ENCODE measurements at places on chromosomes 12 and 14.

- no peak for DNase-seq
Observed at GRCh38 chr12:3225154-3225795, 148.1 kb downstream of the TSPAN9 start.

DNA sequence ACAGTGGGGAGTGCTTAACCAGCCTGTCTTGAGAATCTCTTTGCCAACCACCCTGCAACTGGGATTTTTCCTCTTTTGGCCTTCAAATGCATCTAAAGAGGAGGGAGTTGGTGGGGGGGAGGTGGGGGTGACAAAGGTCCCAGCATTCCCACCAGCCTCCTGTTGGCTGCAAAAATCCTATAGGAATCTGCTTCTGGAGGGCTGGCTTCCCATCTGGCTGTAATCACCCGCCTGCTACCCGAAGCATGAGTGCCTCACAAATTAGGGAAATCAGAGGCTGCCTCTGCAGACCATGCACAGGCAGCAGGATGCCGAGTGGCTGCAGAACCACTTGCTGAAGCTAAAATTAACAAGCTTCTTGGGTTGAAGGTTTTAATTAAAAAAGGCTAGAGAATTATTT is 73.9 kb upstream of the WSCD2 start:
- DNase-seq, result no peak

GRCh38 chr12:26340649-26341048 is 145.3 kb downstream of the SSPN start:
- DNase-seq, result peak; percentile 43

GRCh38 chr14:100706200-100706599 is 20.5 kb upstream of the DLK1 start:
- DNase-seq, result no peak

- no peak for DNase-seq
Observed at GRCh38 chr12:21144309-21144708, 13.3 kb downstream of the SLCO1B1 start.

- DNase-seq, result no peak
Observed at GRCh38 chr12:51196547-51196946, 21.3 kb downstream of the POU6F1 start.

GRCh38 chr14:50736932-50737419 is 68.9 kb upstream of the SAV1 start:
- no peak for DNase-seq

GRCh38 chr14:81709681-81710080 is 176.0 kb upstream of the SEL1L start:
- DNase-seq, result no peak

DNA sequence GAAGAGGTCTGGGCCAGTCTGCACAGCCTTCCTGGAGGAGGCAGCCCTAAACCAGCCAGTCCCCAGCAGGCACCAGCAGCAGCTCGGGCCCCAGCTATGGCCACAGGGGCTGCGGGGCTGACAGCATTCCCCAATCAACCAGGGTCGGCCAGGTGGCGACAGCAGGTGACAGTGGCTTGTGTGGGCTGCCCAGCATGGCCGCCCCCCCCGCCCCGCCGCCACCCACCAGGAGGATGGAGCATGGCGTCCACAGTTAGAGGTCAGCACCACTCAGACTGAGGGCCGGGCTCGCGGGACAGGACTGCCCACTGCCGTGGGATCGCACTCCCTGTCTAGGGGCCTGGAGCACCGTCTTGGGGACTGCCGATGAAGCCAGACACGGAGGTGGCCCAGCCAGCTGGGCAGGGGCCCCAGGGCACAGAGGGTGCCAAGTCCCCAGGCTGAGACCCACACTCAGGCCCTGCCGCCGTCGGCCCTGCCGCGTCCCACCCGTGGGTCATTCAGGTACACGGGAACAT is 15.0 kb downstream of the AKT1 start:
- no peak for DNase-seq

DNA sequence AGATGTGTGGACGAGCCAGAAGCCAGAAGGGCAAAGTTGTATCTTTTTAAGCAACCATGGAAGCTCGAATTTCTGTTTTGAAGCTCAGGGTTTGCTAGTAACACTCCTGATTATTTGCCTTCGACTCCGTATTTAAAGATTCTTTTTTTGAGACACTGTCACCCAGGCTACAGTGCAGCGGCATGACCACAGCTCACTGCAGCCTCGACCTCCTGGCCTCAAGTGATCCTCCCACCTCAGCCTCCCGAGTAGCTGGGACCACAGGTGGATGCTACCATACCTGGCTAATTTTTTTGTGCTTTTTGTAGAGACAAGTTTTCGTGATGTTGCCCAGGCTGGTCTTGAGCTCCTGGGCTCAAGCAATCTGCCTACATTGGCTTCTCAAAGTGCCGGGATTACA is 18.7 kb upstream of the OASL start:
- DNase-seq, result no peak

DNA sequence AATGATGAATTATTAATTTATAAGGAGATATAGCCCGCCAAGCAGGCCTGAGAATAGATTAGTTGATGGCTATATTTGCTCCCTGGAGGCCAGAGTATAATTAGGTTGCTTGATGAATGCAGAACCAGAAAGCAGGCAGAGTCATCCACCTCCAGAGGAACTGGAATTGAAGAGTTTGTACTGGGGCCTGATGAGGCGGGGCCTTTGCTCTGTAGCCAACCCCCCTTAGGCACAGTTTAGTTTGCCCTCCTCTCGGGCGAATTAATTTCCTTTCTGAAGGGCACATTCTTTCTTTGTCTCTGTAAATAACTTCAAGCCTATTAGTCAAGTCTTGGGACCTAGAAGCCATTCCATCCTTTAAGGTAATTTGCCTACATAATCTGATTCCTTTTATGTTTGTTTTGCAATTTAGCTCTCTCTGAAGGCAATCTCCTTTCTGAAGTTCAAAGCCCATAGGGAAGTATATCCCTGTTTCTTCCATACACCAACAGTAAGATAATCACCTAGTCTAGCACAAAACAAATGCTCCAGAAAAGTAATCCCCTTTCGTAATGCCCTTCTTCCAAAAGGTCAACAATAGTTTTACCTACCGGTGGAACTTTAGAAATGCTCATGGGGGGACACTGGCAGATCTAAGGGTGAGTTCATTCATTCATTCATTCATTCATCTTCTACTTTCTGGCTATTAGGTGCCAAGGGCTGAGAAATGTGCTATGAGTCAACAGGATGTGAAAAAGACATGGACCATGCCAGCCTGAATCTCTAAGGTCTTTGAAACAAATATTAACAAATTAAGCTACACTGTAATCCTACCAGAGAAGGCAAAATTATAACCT is 84.8 kb upstream of the NUDT4 start:
- DNase-seq, result no peak

DNA sequence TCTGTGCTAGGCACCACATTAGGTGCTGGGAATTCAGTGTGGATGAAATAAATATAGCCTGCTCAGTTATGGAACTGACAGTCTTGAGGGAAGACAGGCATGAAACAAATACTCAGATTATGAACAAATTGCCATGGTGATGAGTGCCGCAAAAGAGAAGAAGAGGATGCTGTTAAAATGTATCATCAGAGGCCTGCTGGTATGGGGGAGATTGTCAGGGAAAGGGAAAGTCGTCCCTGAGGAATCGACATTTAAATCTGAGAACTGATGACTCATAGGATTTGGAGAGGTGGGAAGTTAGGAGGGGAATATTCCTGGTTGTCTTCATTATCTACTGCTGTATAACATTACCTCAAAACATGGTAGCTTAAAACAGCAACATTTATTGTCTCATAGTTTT is 42.0 kb downstream of the PPP1R36 start:
- DNase-seq, result no peak

- no peak for DNase-seq
Observed at GRCh38 chr12:64530566-64530965, 78.6 kb downstream of the TBK1 start.

- DNase-seq, result no peak
Observed at GRCh38 chr12:3302401-3303041, 188.5 kb upstream of the PRMT8 start.

- DNase-seq, result no peak
Observed at GRCh38 chr12:115461401-115461800, 777.4 kb upstream of the TBX3 start.

GRCh38 chr12:116122628-116123027 is 154.9 kb downstream of the MED13L start:
- DNase-seq, result no peak

DNA sequence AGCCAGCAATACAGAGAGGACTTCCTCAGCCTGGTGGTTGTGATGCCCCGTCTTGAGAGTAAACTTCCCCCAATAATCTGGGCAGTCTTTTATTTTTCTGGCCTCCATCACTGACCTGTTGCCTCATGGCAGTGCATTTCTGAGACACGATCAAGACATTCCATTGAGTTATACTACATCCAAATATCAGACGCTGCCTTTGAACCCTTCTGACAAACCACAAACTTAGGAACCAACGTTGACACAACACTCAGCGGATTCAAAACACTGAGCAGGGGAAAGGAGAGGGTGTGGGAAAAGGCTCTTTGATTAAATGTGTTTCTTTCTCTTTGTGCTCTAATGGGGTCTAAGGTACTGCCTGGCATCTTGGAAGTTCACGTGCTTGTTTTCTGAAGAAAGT is 100.7 kb upstream of the TBX5 start:
- DNase-seq, result no peak

- DNase-seq, result no peak
Observed at GRCh38 chr14:22497144-22497423, 91.9 kb downstream of the DAD1 start.

DNA sequence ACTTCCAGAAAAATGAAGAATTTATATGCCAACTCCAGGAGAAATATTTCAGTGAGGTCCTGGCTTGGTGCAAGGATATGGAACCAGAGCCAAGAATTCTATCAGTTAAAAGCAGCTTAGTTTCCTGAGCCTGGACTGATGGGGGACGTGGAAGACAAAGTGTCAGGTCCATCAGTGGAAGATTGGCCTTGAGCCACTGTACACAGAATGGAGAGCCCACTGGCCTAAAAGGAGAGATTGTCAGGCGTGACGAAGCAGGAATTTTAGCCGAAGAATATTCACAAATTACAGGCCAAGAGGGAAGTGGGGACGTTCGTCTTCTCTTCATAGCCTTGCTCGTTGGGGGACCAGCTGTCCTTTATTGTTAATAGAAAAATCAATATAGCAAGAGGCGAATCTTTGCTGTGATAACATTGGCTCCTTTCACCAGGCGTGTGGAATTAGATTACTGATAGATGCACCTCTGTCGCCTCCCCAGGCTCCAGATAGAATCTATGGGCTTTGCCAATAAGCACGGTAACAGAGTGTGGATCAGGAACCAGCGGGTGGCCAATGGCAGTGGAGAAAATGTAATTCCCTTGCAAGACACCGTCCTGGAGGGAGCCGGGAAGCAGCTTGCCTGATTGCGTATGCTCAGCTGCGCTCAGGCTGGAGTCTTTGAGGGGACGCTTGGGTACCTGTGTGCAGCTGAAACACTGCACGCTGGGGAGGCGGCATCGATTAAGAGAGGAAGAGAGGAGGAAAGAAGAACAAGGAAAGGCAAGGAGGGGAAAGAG is 56.4 kb downstream of the TMEM132C start:
- DNase-seq, result no peak

DNA sequence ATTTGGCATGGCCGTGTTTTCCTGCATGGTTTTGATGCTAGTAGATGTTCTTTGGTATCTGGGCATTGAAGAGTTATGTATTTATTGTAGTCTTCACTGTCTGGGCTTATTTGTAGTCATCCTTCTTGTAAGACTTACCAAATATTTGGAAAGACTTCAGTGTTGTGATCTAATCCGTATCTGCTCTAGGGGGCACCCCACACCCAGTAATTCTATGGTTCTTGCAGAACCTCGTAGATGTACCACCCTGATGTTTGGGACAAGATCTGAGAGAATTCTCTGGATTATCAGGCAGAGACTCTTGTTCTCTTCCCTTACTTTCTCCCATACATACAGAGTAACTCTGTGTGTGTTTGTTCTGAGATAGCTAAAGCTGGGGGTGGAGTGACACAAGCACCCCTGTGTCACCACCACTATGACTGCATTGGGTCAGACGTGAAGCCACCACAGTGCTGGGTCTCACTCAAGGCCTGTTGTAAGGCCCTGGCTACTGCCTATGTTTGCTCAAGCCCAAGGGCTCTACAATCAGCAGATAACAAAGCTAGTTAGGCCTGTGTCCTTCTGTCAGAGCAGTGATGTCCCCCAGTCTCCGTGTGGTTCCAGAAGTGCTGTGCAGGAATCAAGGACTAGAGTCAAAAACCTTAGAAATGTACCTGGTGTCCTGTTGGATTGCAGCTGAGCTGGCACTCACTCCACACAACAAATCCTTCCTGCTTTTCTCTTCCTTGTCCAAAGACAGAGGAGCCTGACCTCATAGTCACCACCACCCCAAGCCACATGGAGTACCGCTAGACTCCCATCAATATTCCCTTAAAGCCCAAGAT is 9.6 kb downstream of the RDH16 start:
- no peak for DNase-seq

DNA sequence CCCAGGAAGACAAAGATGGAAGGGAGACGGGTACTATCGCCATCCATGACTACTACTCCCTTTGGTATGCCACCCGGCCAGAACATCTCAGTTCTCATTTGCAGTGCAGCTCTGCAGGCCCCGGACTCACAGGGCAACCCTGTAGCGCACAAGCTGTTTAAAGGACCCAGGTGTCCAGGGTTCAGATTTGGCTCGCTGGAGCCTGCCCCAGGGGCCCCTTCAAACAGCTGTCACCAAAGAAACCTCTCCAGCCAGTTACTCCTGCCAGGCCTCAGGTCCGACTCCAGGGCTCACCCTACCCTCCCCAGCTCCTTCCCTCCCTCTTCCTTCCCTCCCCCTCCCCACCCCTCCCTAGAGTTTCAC is 5.5 kb upstream of the CHD4 start:
- no peak for DNase-seq

DNA sequence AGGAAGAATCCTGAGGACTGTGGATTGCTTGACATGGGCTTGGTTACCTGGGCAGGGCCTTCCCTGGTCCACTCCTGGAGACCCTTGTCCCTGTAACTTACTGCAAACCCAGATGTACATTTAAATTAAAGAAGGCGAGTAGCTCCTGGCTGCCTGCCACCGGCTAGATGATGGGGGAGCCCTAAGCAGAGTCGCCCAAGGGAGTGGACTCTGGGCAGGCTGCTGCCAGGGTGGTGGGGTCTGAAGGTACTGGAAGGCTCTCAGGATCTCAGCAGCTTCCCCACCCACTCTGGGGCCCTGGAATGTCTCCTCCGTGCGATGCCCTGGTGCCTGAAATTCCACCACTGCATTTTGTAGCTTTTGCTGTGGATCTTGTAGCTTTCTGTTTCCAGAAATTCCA is 74.7 kb downstream of the FBXL14 start:
- DNase-seq, result peak; percentile 27

DNA sequence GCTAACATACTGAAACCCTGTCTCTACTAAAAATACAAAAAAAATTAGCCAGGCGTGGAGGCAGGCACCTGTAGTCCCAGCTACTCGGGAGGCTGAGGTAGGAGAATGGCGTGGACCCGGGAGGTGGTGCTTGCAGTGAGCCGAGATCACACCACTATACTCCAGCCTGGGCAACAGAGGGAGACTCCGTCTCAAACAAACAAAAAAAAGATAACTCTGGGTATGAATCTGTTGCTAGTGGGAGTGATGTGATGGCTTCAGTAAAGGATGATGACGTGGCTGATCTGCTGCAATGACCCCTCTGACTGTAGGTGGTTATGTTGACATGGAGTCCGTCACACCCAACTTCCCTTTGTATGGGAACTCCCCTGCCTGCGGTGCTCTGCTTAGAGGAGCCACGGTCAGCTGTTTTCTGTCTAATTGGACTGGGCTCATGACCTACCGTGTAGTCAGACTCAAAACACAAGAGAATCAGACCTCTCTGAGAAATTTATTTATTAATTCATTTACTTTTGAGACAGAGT is 59.1 kb upstream of the MED13L start:
- DNase-seq, result no peak
